ENCODE measurements at places on chromosomes 16 and 17.

GRCh38 chr16:14373896-14374295, 256.2 kb downstream of the PARN start:
- no peak for DNase-seq

GRCh38 chr17:42072323-42073187, 22.2 kb upstream of the C17orf113 start:
- no peak for DNase-seq

GRCh38 chr16:12157517-12158093, 181.1 kb downstream of the SNX29 start:
- no peak for DNase-seq

DNA sequence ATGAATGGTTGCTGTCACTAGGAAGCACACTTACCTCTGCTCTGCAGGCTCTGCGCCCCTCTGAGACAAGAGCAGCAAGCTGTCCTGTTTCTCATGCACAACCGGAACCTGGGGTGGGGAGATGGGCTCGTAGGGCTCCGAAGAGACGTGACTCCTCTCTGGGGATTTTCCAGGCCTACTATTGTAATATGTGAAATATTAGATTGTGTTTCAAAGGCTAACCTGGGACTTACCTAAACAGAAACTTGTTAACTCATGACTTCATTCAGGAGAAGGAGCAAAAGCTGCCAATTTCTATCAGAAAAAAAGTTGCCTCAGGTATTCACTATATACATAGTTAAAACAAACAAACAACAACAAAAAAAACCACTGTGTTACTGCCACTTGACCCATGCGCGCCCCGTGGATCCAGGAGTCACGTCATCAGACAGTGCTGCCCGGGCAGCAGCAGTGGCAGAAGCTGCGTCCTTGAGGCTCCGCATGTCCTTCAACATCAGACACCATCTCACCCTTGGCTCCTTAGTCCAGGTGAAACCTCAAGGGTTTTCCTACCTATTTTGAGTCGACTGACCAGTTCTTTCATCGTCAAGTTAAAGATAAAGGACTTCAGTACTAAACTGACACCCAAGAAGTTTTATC, 49.3 kb downstream of the TTC19 start:
- DNase-seq: no peak

Data from GM18507 (cell line).